ENCODE measurements at places on chromosomes 4 and X. TPM values are rescaled to one million over a fixed set of nuclear protein-coding genes. Genes with fewer than 3 reads are reported as not detected.

GRCh38 chr4:113844369-113844768 lies 82.8 kb upstream of the CAMK2D start:
- no peak for DNase-seq

CDS1 gene
- 1.6 TPM for total RNA-seq

RNF175 gene
- not detected for total RNA-seq

GRCh38 chr4:82266345-82266744 lies 107.4 kb downstream of the HNRNPD start:
- DNase-seq, result no peak

DNA sequence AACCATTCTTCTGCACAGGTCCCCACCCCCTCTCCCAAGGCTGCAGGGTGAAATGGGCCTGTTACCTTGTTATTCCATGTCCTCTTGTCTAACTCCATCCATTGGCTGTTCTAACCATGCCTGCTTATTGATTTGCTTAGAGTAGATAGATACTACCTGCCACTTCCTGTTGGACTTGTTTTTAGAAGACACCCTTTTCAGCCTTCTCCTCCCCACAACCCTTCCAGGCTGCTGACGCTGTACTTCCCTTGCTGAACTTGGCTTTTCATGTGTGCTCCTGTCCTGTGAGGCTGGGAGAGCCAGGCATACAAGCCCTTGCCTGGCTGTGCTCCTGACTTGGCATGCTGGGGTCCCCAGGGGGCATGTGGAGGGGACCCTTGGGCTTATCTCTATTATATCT lies 81.9 kb downstream of the AASDH start:
- DNase-seq, result no peak

SSX4 gene
- total RNA-seq, result not detected

GRCh38 chr4:25321703-25322102 lies 9.1 kb downstream of the ZCCHC4 start:
- DNase-seq, result no peak

DNA sequence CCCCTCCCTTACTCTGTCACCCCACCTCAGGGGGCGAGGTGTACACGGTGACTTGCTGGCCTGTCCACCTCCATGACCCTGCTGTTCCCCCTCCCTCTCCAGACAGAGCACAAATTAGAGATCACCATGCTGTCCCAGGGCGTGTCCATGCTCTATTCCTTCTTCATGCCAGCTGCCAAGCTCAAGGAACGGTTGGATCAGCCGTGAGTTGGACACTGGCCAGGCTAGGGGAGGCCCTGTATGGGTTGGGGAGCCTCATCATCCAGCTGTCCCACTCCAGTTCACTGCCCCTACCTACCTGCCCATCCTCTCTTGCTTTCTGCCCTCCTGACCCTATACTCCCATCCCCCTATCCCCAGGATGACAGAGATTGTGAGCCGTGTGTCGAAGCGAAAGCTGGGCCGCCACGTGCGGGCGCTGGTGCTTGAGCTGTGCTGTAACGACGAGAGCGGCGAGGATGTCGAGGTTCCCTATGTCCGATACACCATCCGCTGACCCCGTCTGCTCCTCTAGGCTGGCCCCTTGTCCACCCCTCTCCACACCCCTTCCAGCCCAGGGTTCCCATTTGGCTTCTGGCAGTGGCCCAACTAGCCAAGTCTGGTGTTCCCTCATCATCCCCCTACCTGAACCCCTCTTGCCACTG lies 3.9 kb upstream of the CDK16 start:
- DNase-seq, result no peak

All from Daoy (cell line).